H7 (cell line): ENCODE measurements at places on chromosomes 6 and 20.

- DNase-seq: no peak
Measured at GRCh38 chr6:151109361-151109760, 130.4 kb upstream of the AKAP12 start.

DNA sequence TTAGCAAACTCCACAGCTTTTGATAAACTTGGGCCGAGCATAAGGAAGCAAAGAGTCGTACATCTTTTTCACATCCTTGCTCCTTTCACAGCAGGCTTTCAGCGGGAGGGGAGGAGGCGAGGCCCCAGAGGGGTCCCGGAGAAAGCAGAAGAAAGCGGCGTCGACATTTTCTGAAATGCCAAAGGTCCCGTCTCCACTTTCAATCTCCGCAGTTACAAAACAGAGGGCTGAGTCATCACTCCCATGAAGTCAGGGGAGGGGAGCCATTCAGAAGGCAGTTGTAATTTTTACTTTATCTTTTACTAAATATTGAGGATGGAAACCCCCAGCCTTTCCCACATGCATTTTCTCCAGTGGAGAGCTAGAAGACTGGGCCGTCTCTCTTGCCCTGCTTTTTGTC, 174.2 kb upstream of the THBS2 start:
- peak; percentile 73 for DNase-seq

- DNase-seq: no peak
Measured at GRCh38 chr6:37919417-37920157, 100.1 kb downstream of the ZFAND3 start.

GRCh38 chr20:62795023-62795761, 1.1 kb upstream of the MRGBP start:
- DNase-seq: peak; percentile 89

DNA sequence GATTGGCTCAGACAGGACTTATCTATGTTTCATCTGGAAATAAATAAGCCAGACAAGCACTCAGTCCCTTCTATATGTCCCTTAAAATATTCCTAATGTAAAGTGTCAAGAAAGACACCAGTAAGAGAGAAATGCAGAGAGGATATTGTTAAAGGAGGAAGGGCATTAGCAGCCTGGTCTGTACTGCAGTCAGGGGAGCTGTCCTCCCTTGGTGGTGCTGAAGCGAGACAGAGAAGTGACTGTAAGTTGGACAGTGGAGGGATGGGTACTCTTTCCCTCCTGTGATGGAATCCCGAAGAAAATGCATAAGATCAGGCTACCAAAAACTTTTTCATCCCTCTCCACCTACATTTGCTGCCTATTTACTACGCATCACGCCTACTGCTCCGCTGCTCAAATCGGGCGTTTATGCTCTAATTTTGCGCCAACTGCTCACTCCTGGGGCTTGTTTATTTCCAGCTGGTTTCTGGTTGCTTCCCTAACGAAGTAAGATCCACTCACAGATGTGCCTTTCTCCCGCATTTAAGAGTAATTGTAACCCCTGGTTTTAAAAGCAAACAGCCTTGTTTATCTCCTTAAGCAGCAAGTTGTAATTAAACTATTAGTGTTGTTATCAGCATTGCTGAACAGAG, 35.2 kb downstream of the PHACTR1 start:
- DNase-seq: peak; percentile 69

- DNase-seq: peak; percentile 20
Measured at GRCh38 chr20:9359561-9360308, 154.7 kb upstream of the LAMP5 start.
